AG08396 (cell line): ENCODE measurements at places on chromosomes 4 and X.

DNA sequence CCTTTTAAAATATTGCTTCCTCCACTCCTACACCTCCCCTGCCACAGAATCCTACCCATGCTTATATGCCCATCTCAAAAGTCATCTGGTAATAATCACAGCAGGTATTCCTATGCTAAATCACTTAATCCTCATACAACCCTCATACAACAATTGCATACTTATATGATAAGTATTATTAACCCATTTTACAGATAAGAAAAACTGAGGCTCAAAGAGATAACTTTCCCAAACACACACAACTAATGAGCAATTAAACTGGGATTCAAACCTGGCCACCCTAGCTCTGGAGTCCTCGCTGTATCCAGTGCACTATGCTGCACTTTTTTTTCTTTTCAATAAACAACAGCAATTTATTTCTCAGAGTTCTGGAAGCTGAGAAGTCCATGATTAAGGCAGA, 99.8 kb upstream of the TSPAN5 start:
- no peak for DNase-seq

DNA sequence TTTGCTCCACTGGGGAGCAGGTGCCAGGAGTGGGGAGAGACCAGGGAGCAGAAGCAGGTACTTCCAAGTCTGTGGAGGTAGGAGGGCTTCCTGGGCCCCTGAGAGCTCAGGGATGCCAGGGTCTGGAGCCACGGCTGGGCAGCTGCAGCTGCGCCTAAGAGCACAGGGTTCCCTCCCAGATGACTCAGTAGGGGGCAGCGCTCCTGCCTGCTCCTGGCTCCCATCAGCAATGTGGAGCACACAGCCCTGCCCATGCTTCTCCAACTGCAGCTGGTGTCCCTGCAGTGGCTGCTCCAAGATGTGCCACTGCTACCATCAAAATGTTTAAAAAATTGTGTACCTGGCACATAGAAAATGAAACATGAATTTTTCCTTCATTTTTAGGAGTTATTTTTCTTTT, 1028.2 kb downstream of the PCDH7 start:
- no peak for DNase-seq

DNA sequence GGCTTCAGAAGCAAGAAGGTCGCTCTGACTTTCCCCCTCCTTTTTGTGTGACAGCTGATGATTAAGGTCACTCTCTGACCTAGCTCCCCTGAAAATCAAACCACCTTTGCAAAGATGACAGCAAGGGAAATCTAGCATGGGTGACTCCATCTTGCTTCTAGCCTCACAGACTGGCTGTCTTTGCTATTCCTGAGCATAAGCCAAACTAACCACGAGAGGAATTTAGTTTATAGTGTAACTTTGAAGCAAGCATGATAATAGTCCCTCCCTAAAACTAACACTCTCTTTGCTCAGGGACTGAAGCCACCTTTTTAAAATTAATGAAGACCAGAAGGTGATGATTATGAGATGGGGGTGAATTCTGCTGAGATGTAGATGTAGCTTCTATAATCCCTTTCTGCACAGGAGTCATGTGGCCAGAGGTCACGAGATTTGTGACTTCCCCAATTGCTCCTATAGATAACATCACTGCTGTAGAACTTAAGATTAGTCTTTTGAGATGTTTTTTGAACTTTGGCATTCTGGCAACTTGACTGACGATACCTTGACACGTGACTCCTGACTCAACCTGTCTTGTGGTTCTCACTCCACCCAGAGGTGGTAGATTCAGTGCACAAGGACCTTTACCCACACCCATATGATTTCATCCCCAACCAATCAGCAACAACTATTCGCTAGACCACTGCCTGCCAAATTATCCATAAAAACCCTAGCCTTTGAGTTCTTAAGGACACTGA, 14.9 kb upstream of the PDE5A start:
- no peak for DNase-seq

- DNase-seq = no peak
Observed at GRCh38 chrX:103556963-103557612, 28.2 kb upstream of the TCEAL4 start.

DNA sequence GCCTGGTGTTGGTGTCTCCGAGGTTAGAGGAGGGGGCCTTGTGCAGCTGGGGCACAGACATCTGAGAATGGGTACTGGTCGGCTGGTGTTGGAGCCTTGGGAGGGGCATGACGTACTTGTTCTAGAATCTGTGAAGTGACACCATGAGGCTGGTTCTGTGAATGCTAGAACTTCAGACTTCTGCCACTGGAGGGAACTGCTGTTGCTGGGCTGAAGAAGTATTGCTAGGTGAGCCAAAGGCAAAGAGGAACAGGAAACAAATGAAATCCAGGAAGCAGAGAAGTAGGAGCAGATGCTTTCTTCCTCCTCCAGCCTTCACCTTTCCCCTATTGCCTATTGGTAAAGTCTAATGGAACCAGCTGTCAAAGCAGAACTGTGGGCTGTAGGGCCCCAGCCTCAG, 120.9 kb upstream of the DDIT4L start:
- no peak for DNase-seq

DNA sequence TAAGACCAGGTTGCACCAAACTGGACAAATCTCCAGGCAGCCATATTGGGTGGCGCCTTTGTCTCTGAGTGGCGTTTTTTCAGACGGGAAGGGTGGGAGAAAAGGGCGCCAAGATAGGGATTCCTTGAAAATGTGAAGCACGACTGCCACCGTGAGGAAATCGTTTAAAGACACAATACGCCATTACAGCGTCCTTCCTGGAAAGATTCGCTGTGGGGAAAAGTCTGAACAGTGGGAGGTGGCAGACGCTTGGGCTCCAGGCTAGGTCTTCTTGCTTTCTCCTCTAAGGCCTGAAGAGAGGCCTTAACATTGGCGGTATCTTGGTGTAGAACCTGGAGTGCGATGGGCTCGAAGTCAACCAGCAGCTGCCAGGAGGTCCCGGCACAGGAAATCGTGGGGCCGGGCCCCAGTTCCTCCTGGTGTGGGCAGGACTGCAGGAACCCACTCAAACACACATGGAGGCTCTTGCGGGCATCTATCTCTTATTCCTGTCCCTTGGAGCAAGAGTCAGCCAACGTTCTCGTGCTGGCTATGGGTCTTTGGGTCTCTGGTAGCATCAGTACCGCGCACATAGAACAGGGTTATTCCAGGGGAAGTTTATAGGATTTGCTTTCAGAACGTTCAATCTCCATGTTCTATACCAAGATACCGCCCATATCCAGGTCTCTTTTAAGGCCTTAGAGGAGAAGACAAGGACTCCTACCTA, 208.8 kb downstream of the OR13H1 start:
- DNase-seq = no peak

DNA sequence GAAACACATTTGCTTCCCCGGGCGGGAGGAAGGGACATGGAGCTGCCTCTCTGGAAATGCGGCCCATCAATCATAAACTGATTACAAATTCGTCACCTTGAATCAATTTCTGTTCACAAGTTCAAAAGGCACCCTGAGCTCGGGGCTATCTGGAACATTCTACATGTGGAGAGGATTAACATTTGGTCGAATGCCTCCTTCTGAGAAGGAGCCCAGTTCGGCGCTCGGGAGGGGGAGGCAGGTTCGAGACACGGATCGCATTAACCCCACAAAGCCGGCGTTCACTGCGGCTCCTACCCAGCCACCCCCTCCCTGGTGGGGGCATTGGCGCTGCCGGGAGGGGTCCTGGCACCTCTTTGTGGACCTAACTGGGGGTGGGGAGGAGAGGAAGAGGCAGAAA, 108.0 kb downstream of the CPZ start:
- no peak for DNase-seq

DNA sequence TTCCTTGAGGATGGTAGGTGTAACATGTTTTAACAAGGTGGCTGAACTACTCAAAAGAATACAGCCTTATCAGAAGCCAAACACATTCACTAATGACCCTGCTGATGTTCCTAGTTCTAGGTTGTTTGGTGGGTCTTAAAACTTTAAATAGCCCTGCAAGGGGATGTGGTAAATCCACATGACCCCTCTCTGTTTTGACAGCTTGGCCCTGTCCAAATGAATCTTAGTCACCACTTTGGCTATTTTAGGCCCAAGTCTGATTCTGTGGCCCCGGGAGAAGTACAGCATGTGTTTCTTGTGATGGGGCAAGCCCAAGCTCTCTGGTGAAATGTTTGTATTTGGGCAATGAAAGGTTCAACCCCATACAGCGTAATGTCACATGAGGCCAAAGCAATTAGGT, 54.5 kb upstream of the GPR34 start:
- peak; percentile 18 for DNase-seq

DNA sequence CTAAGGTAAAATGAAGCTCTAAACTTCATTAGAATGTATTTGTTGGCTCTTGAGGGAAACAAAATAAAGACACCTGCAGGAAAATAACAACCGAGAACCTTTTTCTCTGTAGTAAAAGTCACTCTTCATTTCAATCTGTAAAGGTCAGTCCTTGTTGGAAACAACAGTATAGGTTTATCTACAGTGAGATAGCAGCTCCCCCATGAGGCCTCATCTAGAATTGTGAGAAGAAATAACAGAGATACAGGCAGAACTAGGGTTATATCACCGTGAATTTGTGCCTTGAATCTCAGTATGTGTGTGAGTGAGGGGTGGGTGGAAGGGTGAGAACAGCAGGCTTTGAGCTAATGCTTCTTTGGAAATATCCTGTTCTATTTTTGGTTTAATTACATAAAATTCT, 107.8 kb upstream of the FMR1 start:
- DNase-seq = no peak

DNA sequence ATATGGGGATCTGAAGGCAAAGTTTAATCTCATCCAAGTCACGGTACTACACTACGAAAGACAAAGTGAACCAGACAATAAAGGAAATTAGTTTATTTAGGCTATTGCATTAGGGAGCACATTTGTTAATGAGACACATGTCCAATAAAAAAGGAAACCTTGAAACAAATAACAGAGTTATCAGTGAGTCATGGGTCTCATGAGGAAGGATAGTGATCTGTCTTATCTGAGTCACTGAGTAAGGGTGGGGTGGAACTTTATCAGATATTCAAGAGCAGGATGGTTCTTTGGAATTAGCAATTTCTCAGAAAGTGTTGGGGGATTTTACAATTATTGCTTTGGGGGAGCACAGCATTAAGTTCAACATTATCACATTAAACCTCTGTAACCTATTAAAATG, 188.9 kb upstream of the IL1RAPL1 start:
- DNase-seq = no peak
